ENCODE measurements at places on chromosomes 2 and 18. TPM values are rescaled to one million over a fixed set of nuclear protein-coding genes. Genes with fewer than 3 reads are reported as not detected.

NCKAP5 gene
- 8.9 TPM for total RNA-seq

GAREM2 gene
- 0.68 TPM for total RNA-seq

LRATD1 gene
- 74.7 TPM for total RNA-seq

DNA sequence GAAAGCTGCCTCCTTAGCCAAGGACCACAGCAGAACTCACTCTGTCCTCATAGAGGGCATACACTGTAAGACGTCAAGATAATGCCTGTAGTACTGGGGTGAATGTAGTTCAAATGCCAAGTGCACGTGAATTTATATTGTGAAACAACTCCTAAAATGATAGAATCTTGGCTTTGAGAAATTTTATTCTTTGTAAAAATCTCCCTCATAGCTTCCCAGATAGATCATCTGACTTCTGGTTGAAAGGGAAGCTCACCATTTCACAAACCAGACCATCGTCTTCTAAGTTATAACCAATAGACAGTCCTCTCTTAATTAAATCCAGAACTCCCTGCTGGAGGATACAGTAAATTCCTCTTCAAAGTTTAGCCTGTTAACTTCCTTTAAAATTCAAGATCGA lies 110.9 kb upstream of the MSTN start:
- ATAC-seq, result no peak

DNA sequence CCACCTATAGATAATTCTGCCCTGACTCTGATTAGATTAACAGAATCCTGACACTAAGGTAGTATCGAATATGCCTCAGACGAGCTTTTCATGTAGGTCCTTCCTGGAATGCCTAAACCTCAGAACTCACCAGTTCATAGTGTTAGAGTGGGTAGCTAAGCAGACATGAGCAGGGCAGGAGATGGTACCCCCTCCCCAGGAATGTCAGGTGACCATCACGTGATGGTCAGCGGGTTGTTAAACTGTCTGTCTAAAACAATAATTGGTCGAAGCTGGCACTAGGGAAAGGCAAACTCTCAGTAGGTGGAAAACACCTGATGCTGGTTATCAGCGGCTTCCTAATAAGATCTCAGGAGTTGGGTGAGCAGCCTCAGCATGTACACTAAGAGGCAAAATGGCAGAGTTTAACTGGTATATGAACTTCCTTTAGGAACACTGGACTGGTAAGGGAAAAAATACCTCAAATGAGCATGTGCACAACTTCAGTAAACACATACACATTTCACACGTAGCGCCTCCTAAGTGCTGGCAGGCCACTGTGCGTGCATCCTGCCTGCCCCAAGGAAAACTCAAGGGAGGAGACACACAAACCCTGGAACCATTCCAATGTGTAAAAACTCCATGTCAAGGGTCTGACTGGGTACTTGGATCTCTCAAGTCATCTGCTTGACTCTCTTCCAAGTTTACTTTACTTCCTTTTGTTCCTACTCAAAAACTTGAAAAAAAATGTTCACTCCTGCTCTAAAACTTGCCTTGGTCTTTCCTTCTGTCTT lies 339.5 kb downstream of the GULP1 start:
- ATAC-seq, result no peak

DNA sequence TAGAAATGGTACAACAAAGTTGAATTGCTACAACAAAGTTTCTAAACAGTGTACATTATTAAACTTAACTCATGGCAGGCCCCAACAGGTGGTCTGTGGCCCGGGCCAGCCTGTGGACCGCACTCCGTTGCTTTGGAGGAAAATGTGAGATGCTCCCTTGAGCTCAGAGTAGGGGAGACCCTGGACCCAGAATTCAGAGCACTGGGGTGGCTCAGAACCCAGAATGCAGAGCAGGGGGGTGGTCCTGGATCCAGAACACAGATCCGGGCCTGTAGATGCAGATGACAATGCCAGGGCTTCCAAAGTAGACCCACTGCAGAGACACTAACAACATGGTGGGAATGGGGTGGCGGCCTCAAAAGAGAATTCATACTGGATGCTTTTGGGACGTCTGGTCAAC lies 311.0 kb downstream of the NDUFA10 start:
- ATAC-seq, result no peak

DNA sequence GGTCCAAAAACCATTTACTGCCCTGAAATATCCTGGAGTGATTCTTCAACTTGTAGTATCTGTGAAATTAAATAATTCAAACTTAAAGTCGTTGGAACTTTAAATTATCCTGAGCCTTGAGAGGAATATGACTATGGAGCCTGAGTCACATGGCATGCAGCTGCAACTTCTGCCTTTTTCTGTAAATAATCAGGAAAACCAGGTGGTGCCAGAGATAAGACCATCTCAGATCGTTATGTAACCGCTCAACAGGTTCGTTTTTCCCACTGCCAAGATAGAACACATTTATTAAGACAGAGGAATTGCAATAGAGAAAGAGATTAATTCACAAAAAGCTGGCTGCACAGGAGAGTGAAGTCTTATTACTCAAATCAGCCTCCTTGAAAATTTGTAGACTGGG lies 876.5 kb downstream of the SUCLG1 start:
- no peak for ATAC-seq

DNA sequence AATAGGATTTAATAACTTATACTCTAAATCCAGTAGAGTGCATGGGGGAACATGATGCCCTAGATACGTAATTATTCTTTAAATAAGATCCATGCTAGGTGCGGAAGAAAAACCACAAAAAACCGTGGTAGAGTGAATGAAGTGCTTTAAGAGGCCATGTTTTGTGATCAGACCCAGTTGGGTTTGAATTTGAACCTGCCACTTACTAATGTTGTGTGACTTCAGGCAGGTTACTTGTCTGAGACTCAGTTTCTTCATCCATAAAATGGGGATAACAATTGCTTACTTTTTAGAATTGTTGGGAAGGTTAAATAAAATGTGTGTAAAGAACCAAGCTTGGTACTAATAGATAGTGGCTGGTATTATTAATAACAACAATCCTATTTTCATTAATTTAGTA lies 17.2 kb downstream of the MIB1 start:
- ATAC-seq, result no peak

DNA sequence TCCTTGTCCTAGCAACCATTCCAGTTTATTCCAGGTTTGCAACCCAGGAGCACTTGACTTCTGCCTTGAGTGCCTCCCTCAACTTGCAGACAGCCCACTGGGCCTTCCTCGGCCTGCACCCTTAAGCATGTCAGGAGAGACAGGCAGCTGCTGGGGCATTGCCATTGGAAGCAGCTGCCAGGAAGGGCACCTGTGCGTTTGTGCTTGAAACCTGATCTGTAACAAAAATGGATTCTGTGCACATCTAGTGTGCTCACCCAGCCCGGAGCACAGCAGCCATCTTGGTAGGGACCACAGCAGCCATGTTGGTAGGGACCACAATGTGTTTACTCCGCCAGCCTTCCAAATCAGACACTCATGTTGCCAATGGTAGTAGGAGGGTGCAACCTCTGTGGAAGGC lies 44.3 kb upstream of the GLI2 start:
- no peak for ATAC-seq

Measured in esophagus mucosa (tissue), 1 donor.